Naive thymus-derived CD4-positive, alpha-beta T cell (primary cell): ENCODE measurements at places on chromosomes 12 and 14. TPM values are rescaled to one million over a fixed set of nuclear protein-coding genes. Genes with fewer than 3 reads are reported as not detected.

Gene TEX22
- total RNA-seq, result 6.5 TPM

Gene KRT6C
- not detected for total RNA-seq

Gene GUCY2C
- total RNA-seq, result not detected

Gene ETV6
- 62.1 and 63.0 TPM in 2 replicates for total RNA-seq

GRCh38 chr14:55279384-55279783 lies 8.2 kb downstream of the FBXO34 start:
- H3K27ac ChIP-seq, result no peak overlapping the region
- H3K4me3 ChIP-seq, result no peak overlapping the region
- no peak for DNase-seq
- H3K27me3 ChIP-seq, result no peaks in the 10 kb centered on the region

DNA sequence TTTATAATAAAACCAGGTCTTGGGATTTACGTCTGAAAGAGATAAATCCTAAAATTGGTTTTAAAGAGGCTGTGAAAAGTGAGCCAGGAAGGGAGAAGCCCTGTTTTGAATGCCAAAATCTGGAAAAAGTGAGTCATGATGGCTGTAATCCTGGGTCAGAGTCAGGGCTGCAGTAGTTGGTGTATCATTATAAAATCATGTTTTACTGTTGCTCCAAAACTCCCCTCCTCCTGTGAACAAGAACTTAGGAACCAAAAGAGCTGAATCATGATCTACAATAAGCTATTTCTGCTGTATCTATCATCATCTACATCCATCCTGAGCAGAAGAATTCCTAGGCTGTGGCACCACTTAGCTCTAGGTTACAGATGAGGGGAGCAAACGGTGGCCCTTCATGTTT lies 79.3 kb downstream of the LMO3 start:
- H3K27me3 ChIP-seq, result no peaks in the 10 kb centered on the region
- H3K4me3 ChIP-seq, result no peak overlapping the region
- H3K4me1 ChIP-seq, result no peaks in the 10 kb centered on the region
- no peaks in the 10 kb centered on the region for H3K36me3 ChIP-seq
- H3K27ac ChIP-seq, result no peak overlapping the region

DNA sequence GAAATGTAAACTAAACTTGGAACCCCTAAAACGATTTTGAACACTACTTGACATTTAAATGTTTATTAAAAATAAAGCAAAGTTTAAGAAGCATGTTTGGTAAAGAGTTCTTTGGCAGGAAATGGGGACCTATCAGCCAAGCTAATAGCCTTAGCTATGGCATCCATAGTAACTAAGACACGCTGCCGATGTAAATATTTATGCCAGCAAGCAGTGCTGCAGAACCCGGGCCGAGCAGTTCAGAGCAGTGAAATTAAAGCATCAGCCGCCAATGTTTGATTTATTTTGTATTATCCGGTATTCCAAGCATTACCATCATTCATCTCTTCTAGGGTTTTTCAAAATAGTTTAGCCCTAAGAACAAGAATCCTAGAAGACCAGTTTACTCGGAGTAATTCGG lies 61.6 kb downstream of the PPP2R5C start:
- H3K4me1 ChIP-seq, result peaks cover 68% of the 10 kb centered on the region
- H3K4me3 ChIP-seq, result peak overlapping the region; percentile 67
- H3K27me3 ChIP-seq, result no peaks in the 10 kb centered on the region
- DNase-seq, result no peak
- peak overlapping the region; percentile 97 for H3K27ac ChIP-seq

DNA sequence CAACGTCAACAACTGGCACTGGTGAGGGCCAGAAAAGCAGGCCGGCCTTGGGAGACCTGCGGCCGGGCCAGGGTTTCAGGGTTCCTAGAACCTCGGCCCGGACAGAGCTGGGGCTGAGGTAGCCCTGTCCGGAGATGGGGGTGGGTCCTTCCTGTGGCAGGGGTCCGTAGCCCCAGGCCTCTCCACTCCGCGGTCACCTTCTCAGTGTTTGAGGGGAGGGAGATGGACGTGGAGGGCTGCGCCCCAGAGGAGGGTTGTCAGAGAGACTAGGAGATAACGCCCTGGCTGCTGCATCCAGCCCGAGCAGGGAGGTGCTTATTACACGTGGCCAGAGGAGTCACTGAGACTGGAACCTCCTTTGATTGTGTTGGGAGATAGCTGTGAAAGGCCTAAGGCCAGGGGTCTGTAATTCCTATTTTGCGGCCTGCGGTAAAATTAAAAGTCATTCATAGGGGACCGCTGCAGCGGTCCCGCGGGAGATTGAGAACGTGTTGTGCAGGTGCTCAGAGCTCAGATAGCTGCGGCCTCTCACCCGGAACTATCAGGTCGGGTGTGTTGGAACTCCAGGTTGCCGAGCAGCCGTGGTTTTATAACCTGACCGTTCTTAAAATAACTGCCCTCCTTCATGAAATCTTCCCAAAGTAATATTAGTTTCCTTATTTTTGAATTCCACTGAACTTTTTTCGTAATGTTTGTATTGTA lies 507 bp downstream of the AHSA1 start:
- no peaks in the 10 kb centered on the region for H3K27me3 ChIP-seq
- H3K36me3 ChIP-seq, result peaks cover 16% of the 10 kb centered on the region
- peak overlapping the region; percentile 82 for H3K27ac ChIP-seq
- peak overlapping the region; percentile 100 for H3K4me3 ChIP-seq
- no peak for DNase-seq

DNA sequence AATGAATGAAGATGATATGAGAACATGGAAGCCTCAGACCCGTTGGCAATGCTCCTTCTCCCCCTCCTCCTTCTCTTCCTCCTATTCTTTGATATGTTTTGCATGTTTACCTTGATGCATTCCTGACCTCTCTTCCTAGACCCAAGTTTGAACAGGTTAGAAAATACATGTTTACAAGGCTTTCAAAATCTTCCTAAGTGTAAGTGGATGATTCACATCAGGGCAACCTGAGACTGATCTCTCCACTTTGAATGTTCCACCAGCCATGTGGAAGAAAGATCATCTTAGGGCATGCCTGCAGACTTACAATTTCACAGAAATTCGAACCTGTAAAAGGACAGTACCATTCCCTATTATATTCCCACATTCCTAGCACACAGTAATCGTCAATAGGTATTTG lies 18.0 kb upstream of the LDHB start:
- no peaks in the 10 kb centered on the region for H3K27me3 ChIP-seq
- H3K4me1 ChIP-seq, result peaks cover 6% of the 10 kb centered on the region
- no peak for DNase-seq
- no peaks in the 10 kb centered on the region for H3K36me3 ChIP-seq

DNA sequence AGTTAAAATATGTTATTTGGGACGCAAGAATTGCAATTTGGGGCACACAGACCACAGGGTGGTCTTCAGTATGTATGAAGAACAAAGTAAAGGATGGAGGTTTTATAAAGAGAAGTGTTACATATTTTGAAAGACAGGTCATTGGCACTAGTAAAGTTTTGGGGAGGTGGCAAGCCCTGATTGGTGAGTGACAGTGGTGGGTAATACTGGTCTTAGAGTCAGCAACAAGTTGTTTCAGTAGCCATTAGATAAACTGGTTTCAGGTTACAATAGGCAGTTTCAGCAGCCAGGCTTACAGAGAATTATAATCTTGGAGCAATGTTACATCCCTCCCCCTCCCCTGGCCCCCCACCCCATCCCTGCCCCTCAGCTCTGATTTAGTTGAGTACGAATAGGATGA lies 17.5 kb downstream of the MARK3 start:
- peaks cover 47% of the 10 kb centered on the region for H3K4me1 ChIP-seq
- DNase-seq, result no peak
- no peaks in the 10 kb centered on the region for H3K27me3 ChIP-seq
- H3K36me3 ChIP-seq, result no peaks in the 10 kb centered on the region

DNA sequence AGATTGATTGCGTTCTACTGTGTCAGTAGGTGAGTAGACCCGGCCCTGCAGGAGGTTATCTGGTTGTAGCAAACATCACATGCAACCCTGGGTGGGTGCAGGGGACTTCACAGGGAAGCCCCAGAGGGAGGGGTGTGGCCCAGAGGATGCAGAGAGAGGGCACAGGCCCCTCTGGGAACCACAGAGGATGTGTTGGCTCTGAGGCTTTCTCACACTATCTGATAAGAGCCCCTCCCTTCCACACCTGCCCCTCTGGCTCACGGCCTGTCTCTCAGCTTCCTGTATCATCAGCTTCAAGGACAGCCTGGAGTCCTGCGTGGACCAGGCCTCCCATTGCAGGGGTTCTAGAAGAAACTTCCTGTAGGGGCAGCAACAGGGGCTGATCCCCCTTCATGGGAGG lies 101.9 kb downstream of the RIN3 start:
- no peaks in the 10 kb centered on the region for H3K27me3 ChIP-seq
- H3K4me1 ChIP-seq, result peaks cover 34% of the 10 kb centered on the region
- peak overlapping the region; percentile 16 for H3K4me3 ChIP-seq
- peak overlapping the region; percentile 74 for H3K27ac ChIP-seq

DNA sequence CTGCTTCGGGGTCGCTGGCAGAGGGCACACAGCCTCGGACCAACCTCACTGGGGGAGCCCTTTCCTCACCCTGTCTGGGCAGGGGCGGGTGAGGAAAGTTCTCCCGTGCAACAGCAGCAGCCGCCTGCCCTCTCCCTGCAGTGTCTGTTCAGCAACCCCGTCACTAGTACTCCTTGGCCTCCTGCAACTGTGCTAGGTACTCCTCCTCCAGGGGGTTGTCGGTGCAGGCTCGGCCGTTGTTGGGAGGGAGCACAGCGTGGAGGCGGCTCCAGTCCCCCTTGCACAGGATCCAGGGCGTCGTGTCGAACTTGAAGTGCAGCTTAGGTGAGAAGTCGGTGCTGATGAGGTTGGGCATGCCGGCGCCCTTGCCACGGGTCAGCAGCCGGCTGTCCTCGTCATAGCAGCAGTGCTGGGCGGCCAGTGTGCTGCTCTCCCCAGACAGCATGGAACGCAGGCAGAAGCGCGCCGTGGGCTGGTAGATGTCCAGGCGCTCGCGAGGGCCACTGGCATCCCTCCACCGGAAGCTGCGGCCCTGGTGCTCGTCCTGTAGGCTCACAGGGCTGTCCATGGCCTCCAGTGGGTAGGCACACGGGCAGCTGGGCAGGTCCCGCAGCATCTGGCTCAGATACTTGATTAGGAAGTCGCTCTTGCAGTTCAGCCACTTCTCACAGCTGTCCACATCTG lies 17.7 kb downstream of the AHSA1 start:
- H3K27ac ChIP-seq, result no peak overlapping the region
- no peaks in the 10 kb centered on the region for H3K36me3 ChIP-seq
- H3K4me3 ChIP-seq, result no peak overlapping the region
- no peak for DNase-seq

- peak overlapping the region; percentile 54 for H3K27ac ChIP-seq
- H3K36me3 ChIP-seq, result no peaks in the 10 kb centered on the region
- H3K27me3 ChIP-seq, result no peaks in the 10 kb centered on the region
- DNase-seq, result peak; percentile 73
- H3K4me3 ChIP-seq, result no peak overlapping the region
Measured at GRCh38 chr14:97719931-97720330, 922.7 kb downstream of the VRK1 start.

- H3K4me3 ChIP-seq, result no peak overlapping the region
- H3K36me3 ChIP-seq, result no peaks in the 10 kb centered on the region
- H3K27ac ChIP-seq, result no peak overlapping the region
- H3K4me1 ChIP-seq, result no peaks in the 10 kb centered on the region
- DNase-seq, result no peak
Measured at GRCh38 chr14:105748204-105748578, 221.8 kb downstream of the TMEM121 start.

- no peak for DNase-seq
- H3K27ac ChIP-seq, result no peak overlapping the region
- peaks cover 4% of the 10 kb centered on the region for H3K4me1 ChIP-seq
- H3K27me3 ChIP-seq, result no peaks in the 10 kb centered on the region
- H3K36me3 ChIP-seq, result no peaks in the 10 kb centered on the region
- H3K4me3 ChIP-seq, result no peak overlapping the region
Measured at GRCh38 chr12:108734200-108734906, 3.0 kb upstream of the CORO1C start.
